AG09319 (cell line): ENCODE measurements at places on chromosomes 7 and 10.

GRCh38 chr10:13686331-13686752 is 99.6 kb downstream of the PRPF18 start:
- no peak for DNase-seq

GRCh38 chr10:101468159-101468558 is 114.2 kb downstream of the BTRC start:
- no peak for DNase-seq

GRCh38 chr7:127383123-127383835 is 9.2 kb downstream of the ZNF800 start:
- DNase-seq, result no peak

DNA sequence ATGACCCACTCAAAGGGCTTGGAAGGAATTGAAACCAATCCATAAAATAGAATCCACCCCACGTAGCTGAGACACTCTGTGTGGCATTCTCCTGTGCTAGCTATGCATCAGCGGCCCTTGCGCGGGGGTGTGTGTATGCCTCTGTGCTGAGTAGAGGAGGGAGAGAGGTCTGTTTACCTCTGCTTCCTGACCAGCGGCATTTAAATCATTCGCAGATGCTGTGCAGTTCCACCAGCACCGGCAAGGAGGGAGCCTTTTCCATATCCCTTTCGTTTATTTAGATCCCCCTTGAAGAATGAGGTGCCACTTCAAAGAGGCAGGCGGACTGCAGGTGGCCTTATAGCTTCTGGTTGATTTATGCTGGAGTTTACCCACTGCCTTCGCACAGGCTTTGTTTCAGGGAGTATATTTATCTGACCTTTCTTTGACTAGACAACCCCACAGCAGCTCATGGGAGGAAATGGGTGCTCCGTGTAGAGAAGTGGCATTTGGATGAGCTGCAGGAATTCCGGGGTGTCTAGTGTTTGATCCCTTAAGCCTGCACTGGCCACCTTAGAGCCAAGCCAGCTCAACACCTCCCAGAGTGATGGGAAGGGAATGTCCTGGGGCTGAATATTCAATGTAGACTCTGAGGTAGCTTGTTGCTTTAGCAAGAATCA is 11.4 kb downstream of the C10orf53 start:
- no peak for DNase-seq

DNA sequence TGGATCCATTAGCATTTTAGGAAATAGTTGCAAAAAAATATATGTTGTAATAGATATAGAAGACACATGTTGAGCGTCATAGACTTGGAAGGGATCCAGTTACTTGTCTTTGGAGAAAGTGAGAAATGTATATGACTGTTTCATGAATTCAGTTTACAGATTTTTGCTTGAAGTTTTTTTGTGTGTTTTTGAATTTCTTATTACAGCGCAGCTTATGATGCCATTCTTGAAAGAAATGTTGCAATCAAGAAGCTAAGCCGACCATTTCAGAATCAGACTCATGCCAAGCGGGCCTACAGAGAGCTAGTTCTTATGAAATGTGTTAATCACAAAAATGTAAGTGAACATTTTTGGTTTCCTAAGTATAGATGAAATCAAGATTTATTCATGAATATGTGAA is 98.2 kb downstream of the MAPK8 start:
- peak; percentile 52 for DNase-seq
